Stimulated activated CD4-positive, alpha-beta T cell treated with anti-CD3 and anti-CD28 coated beads, TNF-alpha, amount 100 ng/mL, for 4 hours (primary cell): ENCODE measurements at places on chromosomes 1 and 21.

- DNase-seq = no peak
Measured at GRCh38 chr1:168195199-168196135, 16.7 kb downstream of the TIPRL start.

DNA sequence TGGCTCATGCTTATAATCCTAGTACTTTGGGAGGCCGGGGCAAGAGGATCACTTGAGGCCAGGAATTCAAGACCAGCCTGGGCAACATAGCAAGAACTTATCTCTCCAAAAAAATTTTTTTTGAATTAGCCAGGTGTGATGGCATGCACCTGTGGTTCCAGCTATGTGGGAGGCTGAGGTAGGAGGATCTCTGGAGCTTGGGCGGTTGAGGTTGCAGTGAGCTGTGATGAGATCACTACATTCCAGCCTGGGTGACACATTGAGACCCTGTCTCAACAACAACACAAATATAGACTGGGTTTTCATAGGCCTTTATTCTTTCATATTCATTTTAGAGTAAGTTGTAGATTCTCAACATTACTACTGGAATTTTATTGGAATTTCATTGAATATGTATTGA, 12.8 kb downstream of the MED18 start:
- DNase-seq = no peak

DNA sequence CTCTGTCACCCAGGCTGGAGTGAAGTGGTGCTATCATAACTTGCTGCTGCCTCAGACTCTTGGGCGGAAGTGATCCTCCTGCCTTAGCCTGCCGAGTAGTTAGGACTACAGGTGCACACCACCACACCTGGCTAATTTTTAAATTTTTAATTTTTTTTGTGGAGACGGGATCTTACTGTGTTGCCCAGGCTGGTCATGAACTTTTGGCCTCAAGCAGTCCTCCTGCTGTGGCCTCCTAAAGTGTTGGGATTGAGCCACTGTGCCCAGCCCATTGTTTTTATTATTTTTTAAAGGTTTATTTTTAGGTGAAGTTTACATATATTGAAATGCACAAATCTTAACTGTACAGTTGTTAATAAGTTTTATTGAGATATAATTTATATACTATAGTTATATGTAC, 3.2 kb downstream of the MTF2 start:
- DNase-seq = no peak

GRCh38 chr1:202416641-202417040, 68.1 kb downstream of the PPP1R12B start:
- no peak for DNase-seq

DNA sequence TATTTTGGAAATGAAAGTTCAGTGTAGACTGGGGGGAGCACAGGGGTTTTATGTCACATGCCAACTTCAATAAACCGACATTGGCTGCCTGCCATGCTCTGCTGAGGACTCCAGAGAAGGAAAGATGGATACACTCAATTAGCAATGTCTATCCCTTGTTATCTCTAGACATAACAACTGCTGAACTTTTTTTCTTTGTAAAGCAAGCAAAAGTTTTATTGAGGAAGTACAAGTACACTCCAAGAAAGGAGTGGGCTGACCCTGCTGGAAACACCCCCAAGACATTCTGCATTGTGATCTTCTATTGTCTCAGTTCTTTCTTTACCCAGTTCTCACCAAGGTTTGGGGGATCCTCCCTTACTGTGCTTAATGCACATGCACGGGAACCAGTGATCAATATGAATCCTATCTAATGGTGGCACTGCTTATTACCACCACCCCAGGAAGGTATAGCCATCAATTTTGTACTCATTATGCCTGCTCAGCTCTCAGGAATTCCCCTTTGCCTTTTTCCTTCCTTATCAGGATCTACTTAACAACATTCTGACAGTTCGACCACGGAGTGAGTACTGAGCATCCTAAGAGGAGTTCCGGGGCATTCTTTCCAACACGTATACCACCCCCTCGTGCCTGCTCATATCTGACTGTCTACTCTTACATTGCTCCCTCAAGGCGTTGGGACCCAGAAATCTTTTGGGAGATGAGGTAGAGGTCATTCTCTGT, 28.7 kb downstream of the SYNJ1 start:
- no peak for DNase-seq

DNA sequence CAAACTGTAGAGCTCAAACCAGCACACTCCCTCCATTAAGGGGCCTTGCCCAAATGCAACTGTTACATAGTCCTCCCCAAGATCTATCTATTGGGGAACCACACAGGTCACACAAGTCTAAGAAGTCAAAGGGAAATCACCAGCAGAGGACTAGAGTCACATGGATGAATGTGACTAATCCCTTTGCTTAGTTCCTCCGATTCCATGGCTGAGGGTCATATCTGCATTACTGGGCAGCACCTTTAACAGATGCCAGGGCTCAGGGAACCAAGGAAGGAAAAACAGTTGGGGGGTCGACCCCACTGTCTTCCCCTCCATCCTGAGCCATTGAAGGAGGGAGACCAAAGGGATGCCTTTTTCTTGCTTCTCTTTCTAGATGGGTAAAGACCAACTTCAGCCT, 23.4 kb upstream of the SMYD3 start:
- no peak for DNase-seq

GRCh38 chr1:52348704-52349300, 17.2 kb downstream of the CC2D1B start:
- no peak for DNase-seq

DNA sequence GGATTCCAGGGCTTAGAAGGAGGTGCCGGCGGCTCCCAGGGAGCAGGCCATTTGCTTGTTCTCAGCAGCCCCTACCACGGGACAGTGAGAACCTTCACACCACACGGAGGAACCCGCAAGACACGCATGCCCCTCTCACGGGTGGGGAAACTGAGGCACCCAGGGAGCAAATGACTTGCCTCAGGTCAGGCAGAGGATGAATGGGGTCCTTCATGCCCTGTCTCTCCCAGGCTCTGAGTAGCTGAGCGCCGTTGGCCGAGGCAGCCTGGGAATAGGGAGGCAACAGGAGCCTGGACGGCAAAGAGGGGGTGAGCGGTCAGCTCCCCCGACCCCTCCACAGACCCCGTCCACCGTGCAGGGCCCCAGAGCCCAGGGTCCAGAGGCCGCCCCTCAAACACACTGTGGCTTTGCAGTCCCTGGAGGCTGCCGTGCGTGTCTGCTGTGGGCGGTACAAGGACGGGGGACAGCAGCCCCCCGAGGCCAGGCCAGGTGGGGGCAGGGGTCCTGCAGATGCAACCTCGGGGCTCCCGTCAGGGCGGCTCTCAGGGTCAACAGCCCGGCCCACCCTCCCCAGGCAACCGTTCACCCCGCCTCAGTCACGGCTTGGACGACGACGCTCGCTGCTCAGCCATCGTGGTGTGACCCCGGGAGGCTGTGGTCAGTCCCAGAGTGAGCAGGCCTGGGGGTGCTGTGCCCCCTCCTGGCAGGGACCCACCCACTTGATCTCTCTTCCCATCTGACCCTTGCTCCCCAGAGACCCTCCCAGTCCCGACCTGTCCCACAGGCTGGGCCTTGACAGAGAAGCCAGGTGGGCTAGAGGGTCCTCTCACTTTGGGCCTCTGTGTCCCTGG, 15.8 kb upstream of the COL6A2 start:
- no peak for DNase-seq

DNA sequence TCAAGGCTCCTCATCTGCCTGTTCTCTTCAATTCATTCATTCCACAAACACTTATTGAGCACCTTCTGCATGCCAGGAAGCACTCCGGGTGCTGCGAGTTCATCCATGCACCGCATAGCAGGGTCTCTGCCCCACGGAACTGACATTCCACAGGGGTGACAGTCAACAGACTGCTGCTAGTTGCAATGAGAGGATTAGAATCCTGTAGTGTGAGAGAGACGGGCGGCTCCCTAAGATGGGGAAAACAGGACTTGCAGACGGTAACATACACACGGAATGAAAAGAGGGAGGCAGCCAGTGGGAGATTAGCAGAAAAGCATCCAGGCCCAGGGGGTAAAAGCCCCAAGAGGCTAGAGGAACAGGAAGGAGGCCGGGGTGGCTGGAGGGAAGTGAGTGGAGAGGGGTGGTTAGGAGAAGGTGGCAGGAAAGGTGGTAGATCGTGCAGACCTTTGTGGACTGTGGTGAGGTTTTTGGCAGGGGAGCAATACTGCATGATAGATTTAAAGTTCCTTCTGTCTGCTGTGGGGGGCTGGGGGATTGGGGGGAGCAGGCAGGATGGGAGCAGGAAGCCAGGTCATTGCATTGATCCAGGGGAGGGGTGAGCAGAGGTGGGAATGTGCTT, 6.6 kb downstream of the TNFRSF8 start:
- no peak for DNase-seq

DNA sequence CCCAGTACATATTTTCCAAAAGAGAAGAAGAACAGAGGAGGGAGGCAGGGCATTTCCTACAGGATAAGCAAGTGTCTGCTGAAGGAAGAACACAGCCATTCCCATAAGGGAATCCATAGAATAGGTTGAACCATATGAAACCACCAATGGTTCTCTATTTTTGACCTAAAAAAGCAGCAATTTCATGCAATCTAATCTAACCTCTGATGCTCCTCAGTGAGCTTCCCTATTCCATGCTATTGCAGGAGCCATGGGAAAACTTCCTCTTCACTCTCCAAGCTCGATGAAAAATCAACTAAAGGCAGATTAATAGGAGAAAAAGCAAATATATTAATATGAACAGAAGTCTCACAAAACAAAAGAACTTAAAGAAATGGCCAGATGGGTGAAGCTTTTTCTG, 50.5 kb downstream of the SIPA1L2 start:
- DNase-seq = no peak

DNA sequence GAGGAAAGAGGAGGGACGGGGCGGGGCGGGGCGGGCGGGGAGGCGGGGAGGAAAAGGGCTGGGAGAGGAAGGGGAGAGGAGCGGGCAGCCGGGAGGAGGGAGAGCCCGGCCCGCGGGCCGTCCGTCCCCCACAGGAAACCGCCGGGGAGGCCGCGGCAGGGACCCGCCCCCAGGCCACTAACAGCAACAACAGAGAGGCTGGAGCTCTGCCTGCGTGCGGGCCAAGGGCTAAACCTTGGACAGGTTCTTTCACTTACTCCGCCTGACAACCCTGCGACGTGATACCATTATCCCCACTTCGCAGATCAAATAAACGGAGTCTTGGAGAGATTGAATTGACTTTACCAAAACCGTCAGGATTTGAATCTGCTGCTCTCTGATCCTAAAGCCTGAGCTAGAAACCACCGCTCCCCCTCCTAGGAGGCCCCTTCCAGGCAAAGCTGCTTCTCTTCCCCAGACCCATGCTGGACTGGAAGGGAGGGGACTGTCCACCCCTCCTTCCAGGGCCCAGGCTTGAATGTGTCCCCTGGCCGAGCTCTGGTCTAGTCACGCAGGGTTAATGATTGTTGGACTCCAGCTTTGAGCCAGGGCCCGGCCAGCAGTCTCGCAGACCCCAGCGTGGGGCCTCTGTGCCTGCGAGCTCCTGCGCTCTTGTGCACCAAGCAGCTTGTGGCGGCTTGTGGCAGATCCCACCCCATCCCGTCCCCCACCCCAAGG, at the start of gene EVA1B:
Gene EVA1B (minus strand): TSS at position 10 of the 717 bp plus-strand sequence. CDS start 608 bp downstream, outside the sequence.
- DNase-seq = no peak

DNA sequence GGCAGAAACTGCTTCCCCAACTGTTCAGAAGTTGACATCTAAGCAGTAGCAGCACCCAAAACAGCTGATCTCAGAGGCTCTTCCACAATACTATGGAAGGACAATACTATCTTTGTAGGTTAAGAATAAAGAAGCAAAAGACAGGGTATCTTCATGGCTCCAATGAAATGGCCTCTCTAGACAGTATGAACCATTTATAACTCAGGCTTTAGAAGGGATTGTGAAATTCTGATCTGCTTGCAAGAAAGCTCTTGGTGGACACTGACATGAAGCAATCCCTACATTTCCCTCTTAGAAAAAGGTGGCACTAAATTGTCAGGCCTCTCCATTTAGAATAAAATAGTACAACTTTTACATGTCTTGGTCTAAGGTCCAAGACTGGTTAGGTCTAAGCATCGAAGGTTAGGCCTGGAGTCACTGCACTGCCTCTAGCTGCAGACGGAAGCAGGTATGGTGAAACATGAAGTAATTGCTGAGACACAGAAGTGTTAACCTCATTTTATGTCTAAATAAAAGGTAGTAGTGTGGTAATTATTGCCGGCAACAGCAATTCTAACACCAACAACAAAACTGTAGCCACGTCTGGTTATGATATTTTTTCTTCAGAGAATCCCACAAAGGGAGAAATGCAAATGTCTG, 50.6 kb upstream of the HP1BP3 start:
- DNase-seq = no peak

- no peak for DNase-seq
Measured at GRCh38 chr1:68525781-68526180, 28.9 kb upstream of the DEPDC1 start.

GRCh38 chr1:151862604-151863003, 9.1 kb upstream of the THEM5 start:
- DNase-seq = no peak

GRCh38 chr1:184012187-184012586, 25.3 kb downstream of the COLGALT2 start:
- no peak for DNase-seq

DNA sequence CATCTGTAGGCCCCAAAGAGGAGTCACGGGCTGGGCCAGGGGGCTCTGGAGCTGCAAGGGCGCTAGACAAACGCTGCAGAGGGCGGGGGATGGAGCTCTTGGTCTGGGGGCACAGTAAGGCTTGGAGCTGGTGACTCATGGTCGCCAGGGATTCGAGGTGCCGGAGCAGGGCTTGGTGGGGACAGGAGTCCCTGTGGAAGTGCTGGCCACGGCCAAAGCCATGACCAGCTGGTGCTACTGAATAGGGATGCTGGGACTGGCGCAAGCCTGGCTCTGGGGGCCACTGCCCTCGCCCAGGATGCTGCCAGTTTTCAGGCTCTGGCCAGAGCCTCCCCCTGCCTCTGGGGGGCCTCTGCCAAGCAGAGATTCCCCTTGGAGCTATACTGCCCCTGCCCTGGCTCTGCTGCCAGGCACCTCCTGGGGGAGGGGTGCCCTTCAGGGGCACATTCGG, 25.2 kb downstream of the SPOCD1 start:
- no peak for DNase-seq

- no peak for DNase-seq
Measured at GRCh38 chr21:16789636-16790035, 723.2 kb upstream of the CXADR start.

- DNase-seq = no peak
Measured at GRCh38 chr1:67833602-67833940, 304 bp upstream of the GNG12 start.

GRCh38 chr1:177487481-177487880, 316.7 kb downstream of the BRINP2 start:
- DNase-seq = no peak

- DNase-seq = no peak
Measured at GRCh38 chr1:26579681-26580111, 50.1 kb downstream of the RPS6KA1 start.
